ENCODE measurements at places on chromosomes 16 and 17.
A peak's percentile ranks its signal among the peaks of the same experiment; 100 is the strongest.

DNA sequence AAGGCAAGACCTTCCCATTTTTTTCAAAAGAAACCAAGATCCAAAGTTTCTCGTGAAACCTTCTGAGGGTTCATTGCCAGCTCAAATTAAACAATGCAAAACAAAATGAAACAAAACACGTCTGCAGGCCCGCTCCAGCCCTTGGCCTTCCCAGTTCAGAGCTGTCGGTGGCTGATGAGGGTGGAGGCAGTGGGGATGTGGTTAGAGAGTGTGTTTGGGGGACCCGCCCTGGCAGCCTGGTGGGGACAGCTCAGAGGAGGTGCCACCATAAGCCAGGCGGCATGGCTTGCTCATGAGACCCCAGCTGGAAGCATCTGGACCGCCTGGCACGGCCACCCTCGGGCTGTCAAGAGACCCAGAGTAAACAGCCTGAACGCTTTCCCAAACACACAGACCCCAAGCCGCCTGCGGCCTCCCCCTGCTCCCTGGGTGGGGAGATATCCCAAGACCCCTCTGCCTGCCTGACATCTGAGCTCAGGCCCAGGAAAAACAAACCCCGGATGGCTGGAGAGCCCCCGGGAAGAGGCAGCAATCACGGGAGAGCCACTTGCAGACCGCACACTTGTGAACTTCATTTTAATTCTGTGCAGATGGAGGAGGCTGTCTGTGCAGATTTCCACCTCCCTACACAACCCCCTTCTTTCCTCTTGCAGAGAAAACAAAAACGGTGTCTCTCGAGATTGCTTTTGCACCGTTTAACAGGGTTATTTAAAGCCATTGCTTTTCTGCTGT, 35.4 kb upstream of the LITAF start:
- no peak for DNase-seq

DNA sequence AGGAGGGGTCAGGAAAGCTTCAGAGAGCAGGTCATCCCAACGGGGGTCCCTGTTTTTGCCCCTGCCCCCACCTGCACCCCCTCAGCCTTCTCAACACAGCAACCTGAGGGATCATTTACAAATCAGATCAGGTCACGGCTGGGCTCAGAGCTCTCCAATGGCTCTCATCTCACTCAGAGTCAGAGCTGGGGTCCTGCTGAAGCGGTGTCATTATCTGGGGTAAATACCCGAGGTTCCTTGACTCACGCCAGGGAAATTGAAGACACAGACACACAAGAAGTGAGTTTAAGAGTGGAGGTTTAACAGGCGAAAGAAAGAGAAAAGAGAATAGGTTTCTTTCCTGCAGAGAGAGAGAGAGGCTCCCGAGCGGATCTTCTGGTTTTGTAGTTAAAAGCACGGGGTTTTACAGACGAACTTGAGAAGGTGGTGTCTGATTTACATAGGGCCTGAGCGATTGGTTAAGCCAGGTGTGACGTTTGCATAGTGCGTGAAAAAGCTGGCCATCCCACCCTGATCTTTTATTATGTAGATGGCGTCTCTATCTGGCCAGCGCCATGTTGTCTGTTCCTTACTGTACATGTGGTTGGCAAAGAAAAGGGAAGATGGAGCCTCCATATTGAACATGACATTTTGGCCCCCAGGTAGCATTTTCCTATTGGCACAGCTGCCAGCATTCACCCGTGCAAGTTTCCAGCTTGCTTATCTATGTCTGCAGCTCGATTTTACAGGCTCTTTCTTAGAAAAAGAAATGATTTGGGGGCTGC, 51.4 kb downstream of the WSB1 start:
- DNase-seq = peak; percentile 93

DNA sequence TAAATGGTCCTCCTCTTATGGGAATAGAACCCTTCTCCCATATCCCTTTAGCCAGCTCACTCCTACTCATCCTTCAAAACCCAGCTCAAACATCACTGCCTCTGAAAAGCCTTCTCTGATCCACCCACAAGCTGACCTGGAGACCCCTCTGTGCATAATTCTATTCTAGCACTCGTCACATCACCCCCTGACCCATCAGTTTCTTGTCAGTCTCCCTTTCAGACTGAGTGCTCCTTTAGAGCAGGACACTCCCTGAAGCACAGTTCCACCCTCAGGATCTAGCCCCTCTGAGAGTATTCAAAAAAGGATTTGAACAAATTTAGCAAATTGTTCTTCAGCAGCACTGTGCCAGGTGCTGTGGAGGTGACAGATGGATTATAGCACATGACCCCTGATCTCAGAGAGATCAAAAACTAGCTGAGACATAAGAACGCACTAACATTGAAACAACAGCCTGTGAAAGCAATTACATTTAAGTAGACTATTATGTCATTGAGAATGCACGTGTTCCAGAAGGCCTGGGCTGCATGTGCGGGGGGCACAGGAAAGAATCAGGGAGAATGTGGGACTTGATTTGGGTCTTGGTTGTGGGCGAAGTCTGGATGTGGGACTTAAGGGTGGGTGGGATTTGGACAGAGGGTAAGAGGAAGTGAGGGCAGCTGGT, 43.5 kb downstream of the MRPS23 start:
- DNase-seq = no peak

GRCh38 chr16:58128711-58129096, 477 bp downstream of the CFAP20 start:
- peak; percentile 19 for DNase-seq

DNA sequence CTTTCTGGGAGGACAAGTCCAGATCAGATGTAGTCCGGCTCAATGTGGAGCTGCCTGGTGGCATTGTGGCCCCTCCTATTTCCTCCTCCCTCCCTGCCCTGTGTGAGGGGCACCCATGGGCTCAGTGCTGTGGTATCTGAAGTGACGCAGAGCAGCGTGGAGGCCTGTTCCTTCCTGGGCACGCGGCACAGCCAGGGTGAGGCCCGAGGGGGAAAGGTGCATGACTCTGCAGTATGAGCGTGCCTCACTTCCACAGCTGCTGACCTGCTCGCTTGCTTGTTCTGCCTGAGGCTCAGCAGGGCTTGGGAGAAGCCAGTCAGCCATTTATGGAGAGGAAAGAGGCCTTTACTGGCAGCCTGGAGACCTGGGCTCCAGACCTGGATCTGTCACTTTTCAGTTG, 11.7 kb downstream of the TMEM238L start:
- no peak for DNase-seq

All from OCI-M1 (cell line).